ENCODE measurements at places on chromosomes 5 and 9. TPM values are rescaled to one million over a fixed set of nuclear protein-coding genes. Genes with fewer than 3 reads are reported as not detected.

The VCAN gene
- 44.1 TPM for total RNA-seq

The NKD2 gene
- total RNA-seq = 4.3 TPM

The PTPN3 gene
- 38.8 TPM for total RNA-seq

The CER1 gene
- total RNA-seq = not detected

The ADGRD2 gene
- 0.49 TPM for total RNA-seq

The SPINK13 gene
- total RNA-seq = not detected

The MYMK gene
- total RNA-seq = not detected

The RBM22 gene
- 27.6 TPM for total RNA-seq

The SOX30 gene
- total RNA-seq = 0.10 TPM

The BARHL1 gene
- total RNA-seq = not detected

The BSPRY gene
- total RNA-seq = 36.9 TPM

The CAMLG gene
- 38.7 TPM for total RNA-seq

The SNX30 gene
- 14.0 TPM for total RNA-seq

The LCP2 gene
- 5.7 TPM for total RNA-seq

The C5orf58 gene
- total RNA-seq = 0.19 TPM

The DDX46 gene
- total RNA-seq = 23.5 TPM

The PKD2L2 gene
- not detected for total RNA-seq

The COL5A1 gene
- total RNA-seq = 12.8 TPM

The PCDHGB1 gene
- 0.30 TPM for total RNA-seq

The POU4F3 gene
- total RNA-seq = not detected

The FBP2 gene
- total RNA-seq = not detected

The MYOT gene
- total RNA-seq = 1.4 TPM

The AK8 gene
- total RNA-seq = 2.0 TPM

The FOXD4L3 gene
- total RNA-seq = not detected

The RNF183 gene
- not detected for total RNA-seq

The GZMA gene
- total RNA-seq = not detected

The PCDH1 gene
- total RNA-seq = 172 TPM

The SLC46A2 gene
- total RNA-seq = 49.5 TPM

The ITK gene
- total RNA-seq = 5.2 TPM

The PCYOX1L gene
- 3.2 TPM for total RNA-seq

The INSL4 gene
- not detected for total RNA-seq

The CREB3 gene
- total RNA-seq = 20.7 TPM

The CHSY3 gene
- total RNA-seq = 4.3 TPM

The COL27A1 gene
- 16.1 TPM for total RNA-seq

The GMCL2 gene
- not detected for total RNA-seq

The SEC24A gene
- 19.0 TPM for total RNA-seq

The SVEP1 gene
- 13.1 TPM for total RNA-seq

The PCDHA3 gene
- 0.13 TPM for total RNA-seq

The TICAM2 gene
- 0.39 TPM for total RNA-seq

The GOLGA2 gene
- total RNA-seq = 123 TPM

The LIFR gene
- total RNA-seq = 70.6 TPM

The APBA1 gene
- total RNA-seq = 12.7 TPM

The PCDHB7 gene
- total RNA-seq = 0.51 TPM

The PCDHA13 gene
- total RNA-seq = not detected

The TAF11L10 gene
- total RNA-seq = not detected

The CTSL gene
- 22.0 TPM for total RNA-seq

The ZNF462 gene
- total RNA-seq = 19.9 TPM

The RANBP3L gene
- total RNA-seq = 1.3 TPM

The COL15A1 gene
- total RNA-seq = 2.3 TPM

The HTR4 gene
- total RNA-seq = not detected

The ADRA1B gene
- total RNA-seq = 2.0 TPM

The LCN12 gene
- not detected for total RNA-seq

The IRX2 gene
- 45.9 TPM for total RNA-seq

The CCNJL gene
- total RNA-seq = 0.32 TPM

The SPATA31C1 gene
- total RNA-seq = not detected

The ELOVL7 gene
- 64.0 TPM for total RNA-seq

The CACNA1B gene
- not detected for total RNA-seq

The TMEM215 gene
- not detected for total RNA-seq
